Breast epithelium (tissue), 4 donors: ENCODE measurements at places on chromosomes 1 and 21. TPM values are rescaled to one million over a fixed set of nuclear protein-coding genes. Genes with fewer than 3 reads are reported as not detected.

DNA sequence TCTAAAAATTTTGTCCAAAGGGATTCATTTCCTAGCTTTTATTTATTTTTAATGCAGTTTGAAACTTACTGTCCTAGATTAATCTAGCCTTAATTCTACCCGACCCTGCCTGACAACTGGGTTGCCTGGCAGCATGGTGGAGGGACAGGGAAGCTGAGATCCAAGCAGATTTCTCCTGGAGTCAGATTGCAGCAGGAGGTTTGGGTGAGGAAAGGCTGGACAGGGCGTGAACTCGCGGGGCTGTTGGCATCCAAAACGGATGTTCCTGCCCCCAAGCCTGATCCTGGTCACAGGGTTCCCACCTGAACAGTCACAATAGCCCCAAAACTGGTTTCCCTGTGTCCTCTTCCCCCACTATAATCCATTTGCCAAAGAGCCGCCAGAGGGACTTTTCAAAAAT, 23.2 kb downstream of the TCEA3 start:
- no peaks in the 10 kb centered on the region for H3K27me3 ChIP-seq
- H3K4me1 ChIP-seq = peaks cover 22% of the 10 kb centered on the region
- no peak overlapping the region for H3K4me3 ChIP-seq
- DNase-seq = no peak
- H3K27ac ChIP-seq = peak overlapping the region; percentile 23
- no peaks in the 10 kb centered on the region for H3K36me3 ChIP-seq

GRCh38 chr21:25963181-25963580, 207.4 kb downstream of the APP start:
- H3K4me1 ChIP-seq = no peaks in the 10 kb centered on the region
- no peak for DNase-seq
- no peaks in the 10 kb centered on the region for H3K27me3 ChIP-seq
- peak overlapping the region; percentile 6 for H3K27ac ChIP-seq

Gene PGBD2
- total RNA-seq = 11.1 TPM

GRCh38 chr1:93715529-93716126, 34.0 kb upstream of the BCAR3 start:
- no peaks in the 10 kb centered on the region for H3K27me3 ChIP-seq
- no peaks in the 10 kb centered on the region for H3K4me1 ChIP-seq
- H3K4me3 ChIP-seq = no peak overlapping the region
- DNase-seq = no peak

DNA sequence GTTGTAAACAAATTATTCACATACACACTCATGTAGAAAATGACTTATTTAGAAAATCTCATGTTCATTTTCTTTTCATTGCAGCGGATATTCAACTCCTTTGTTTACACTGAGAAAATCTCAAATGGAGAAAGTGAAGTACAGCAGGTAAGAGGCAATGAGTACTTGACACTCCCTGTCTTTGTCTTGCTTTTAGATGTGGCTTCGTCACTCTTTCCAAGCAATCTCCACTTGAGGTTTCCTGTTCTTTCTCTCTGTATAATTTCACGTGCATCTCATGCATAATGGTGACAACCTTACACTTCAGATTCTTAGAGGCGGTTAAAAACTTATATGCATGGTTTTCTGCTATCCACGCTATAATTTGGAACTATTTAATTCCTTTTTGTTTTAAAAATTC, 80.6 kb downstream of the CACHD1 start:
- no peak overlapping the region for H3K4me3 ChIP-seq
- DNase-seq = no peak
- H3K4me1 ChIP-seq = peaks cover 8% of the 10 kb centered on the region
- no peaks in the 10 kb centered on the region for H3K27me3 ChIP-seq
- no peaks in the 10 kb centered on the region for H3K36me3 ChIP-seq

GRCh38 chr21:34073032-34073748, at the start of the genes MRPS6 and SLC5A3:
MRPS6 (plus strand) TSS chr21:34073578; CDS start chr21:34073701, 123 bp downstream.
SLC5A3 (plus strand) TSS chr21:34073578; CDS start chr21:34095199, 21,621 bp downstream.
- H3K4me3 ChIP-seq = peak within 1 kb of the TSS; percentile 95
- no peaks in the 10 kb centered on the region for H3K27me3 ChIP-seq
- peak; percentile 67 for DNase-seq

DNA sequence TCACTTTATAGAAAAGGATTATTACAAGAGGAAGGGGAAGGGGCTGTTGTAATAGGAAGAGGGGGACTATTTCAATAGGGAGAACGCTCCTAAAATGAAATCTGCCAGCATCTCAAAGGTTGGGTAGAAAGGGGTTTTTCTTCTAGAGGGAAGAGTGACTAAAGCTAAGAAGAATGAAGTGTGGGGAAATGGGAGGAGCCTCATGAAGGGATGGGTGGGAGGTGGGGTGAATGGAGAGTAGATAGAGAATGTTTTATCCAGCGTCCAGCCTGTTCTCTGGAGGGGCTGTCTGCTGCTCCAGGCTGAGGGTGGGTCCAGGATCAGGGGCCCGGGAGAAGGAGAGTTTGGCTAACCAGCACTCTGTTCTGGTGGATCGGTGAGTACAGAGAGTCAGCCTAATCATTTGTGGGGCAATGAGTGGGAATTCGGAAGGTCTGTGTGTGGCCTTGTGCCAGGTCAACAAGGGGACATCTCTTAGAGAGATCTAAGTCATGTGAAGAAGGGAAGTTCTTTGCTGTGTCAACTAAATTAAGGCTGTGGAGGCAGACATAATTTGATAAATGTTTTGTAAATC, 25.2 kb downstream of the VN1R5 start:
- no peaks in the 10 kb centered on the region for H3K36me3 ChIP-seq
- no peaks in the 10 kb centered on the region for H3K4me1 ChIP-seq
- no peak overlapping the region for H3K4me3 ChIP-seq
- no peak overlapping the region for H3K27ac ChIP-seq
- DNase-seq = no peak
- H3K27me3 ChIP-seq = no peaks in the 10 kb centered on the region

GRCh38 chr1:93888900-93889299, 9.9 kb upstream of the DNTTIP2 start:
- no peaks in the 10 kb centered on the region for H3K4me1 ChIP-seq
- no peak for DNase-seq
- H3K4me3 ChIP-seq = no peak overlapping the region
- H3K36me3 ChIP-seq = no peaks in the 10 kb centered on the region
- no peak overlapping the region for H3K27ac ChIP-seq

DNA sequence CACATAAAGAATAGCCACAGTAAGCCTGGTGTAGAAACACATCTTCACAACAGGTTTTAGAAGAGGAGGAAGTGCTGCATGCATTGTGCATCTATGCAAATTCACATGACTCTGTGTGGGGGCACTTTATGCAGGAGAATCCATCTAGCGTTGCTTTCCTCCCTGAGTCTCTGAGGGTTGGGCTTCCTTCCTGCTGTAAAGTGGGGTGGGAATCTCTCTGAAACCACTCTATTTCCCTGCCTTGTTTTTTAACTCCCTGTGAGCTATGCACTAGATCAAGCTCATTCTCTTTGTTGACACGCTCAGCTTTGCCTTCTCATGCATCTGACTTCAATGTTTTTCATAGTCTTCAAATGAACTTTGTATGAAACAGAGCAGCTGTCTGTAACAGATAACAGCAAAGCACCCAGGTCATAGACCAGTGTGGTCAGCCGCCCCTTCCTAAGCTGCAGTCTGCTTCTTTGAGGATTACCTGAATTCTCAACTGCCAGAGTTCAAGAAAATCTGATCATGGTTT, 102.7 kb upstream of the DPH5 start:
- H3K27me3 ChIP-seq = no peaks in the 10 kb centered on the region
- H3K27ac ChIP-seq = no peak overlapping the region
- no peaks in the 10 kb centered on the region for H3K36me3 ChIP-seq
- no peak overlapping the region for H3K4me3 ChIP-seq
- no peak for DNase-seq

- H3K27me3 ChIP-seq = no peaks in the 10 kb centered on the region
- no peak for DNase-seq
- H3K27ac ChIP-seq = no peak overlapping the region
- H3K4me1 ChIP-seq = no peaks in the 10 kb centered on the region
- no peaks in the 10 kb centered on the region for H3K36me3 ChIP-seq
Observed at GRCh38 chr1:179971563-179972496, 17.2 kb downstream of the CEP350 start.

DNA sequence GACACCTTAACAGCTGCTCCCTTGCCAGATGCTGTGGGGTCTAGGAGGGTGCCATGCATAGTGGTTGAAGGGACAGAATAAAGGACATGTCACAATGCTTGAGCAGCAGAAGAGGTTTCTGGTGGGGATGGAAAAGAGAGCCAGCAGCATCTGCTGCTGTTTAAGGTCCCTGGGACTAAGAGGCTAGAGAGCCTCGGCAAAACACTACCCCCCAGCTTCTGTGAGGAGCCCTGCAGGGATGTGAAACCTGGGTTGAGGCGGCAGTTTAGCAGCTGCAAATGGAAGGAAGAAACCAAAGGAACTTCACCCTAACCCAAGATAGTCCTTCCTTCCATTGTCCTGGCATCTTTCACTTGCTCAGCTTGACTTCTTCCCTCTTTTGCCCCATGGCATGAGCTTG, 39.4 kb downstream of the PLXNA2 start:
- H3K27me3 ChIP-seq = no peaks in the 10 kb centered on the region
- DNase-seq = no peak
